ENCODE measurements at places on chromosomes 1 and 21.

DNA sequence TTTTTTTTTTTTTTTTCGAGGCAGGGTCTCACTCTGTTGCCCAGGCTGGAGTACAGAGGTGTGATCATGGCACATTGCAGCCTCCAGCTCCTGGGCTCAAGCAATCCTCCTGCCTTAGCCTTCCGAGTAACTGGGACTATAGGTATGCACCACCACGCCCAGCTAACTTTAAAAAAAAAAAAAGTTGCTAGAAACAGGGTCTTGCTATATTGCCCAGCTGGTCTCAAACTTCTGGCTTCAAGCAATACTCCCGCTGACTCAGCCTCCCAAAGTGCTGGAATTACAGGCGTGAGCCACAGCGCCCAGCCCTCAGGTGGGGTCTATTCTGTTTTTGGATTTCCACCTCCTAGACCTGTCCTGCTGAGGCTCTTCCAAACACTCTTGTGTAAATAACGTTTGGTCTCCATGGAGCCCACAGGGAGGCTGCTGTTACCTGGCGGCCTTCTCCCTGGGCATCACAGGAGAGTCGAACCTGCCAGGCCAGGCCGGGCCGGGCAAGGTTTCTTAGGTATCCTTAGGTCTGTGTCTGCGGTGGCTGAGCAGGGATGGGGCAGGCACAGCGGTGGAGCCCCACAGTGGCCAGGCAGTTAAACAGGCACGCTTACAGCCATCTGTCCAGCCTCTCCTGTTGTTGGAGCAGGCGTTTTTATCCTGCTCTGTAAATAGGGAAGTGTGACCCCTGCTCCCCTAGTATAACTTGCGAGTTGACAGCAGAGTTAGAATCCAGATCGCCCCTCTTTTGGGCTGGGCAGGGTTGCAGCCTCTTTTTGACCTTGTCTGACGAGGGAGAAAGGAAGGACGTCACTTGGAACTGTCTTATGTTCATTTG is 18.8 kb downstream of the PLEKHM2 start:
- DNase-seq = no peak

GRCh38 chr1:5903031-5903430 is 89.2 kb downstream of the NPHP4 start:
- no peak for DNase-seq

GRCh38 chr1:173663159-173663558 is 6.5 kb downstream of the ANKRD45 start:
- DNase-seq = no peak

GRCh38 chr1:3712573-3713535 is 39.4 kb upstream of the CCDC27 start:
- no peak for DNase-seq

GRCh38 chr1:202697038-202697437 is 13.2 kb downstream of the SYT2 start:
- no peak for DNase-seq

GRCh38 chr1:70426154-70427131 is 15.4 kb downstream of the CTH start:
- DNase-seq = no peak

DNA sequence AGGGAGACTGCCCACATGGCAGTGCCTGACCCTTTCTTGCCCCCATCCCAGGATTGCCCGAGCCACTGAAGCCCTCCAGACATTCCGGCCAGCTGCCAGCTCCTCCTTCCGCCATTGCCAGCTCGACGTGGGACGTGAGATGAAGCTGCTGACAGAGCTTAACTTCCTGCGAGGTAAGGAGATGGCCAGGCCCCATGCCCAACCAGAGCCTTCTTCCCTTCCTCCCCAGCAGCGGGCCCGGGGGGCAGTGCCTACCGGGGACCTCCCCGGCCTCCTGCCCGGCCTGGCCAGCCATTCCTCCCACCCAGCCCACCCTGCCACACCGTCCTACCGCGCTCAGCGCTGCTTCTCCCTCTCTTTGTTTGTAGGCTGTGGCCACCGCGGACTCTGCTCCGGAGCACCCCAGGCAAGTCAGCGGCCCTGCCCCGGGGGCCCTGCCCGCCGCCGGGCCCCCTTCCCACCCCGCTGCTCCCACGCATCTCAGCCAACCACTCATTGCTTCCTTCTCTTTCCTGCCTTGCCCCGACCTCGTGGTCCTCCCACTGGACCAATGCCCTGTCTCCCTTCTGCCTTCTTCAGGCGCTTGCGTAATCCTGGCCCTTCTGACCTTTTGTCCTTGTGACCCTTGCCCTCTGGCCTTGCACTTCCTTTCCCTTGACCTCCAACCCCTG is 4.9 kb downstream of the TRIM46 start:
- no peak for DNase-seq

GRCh38 chr21:28636752-28637691 is 355.7 kb downstream of the LTN1 start:
- DNase-seq = no peak

GRCh38 chr1:16618719-16619118 is 5.4 kb upstream of the NBPF1 start:
- no peak for DNase-seq

DNA sequence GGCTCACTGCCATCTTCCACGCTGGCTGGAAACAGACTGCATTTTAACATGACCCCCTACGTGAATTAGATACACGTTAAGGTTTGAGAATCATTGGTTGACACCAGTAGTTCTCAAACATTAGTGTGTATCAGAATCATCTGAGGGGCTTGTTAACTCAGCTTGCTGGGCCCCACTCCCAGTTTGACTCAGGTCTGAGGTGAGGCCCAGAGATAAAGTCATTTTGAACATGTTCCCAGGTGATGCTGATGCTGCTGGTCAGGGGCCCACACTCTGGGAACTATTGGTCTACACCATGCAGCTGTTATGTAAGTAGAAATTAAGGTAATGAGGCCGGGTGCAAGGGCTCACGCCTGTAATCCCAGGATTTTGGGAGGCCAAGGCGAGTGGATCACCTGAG is 1.3 kb downstream of the LSM10 start:
- no peak for DNase-seq

Measured in naive thymus-derived CD8-positive, alpha-beta T cell (primary cell).